ENCODE measurements at places on chromosomes 6 and 20.

DNA sequence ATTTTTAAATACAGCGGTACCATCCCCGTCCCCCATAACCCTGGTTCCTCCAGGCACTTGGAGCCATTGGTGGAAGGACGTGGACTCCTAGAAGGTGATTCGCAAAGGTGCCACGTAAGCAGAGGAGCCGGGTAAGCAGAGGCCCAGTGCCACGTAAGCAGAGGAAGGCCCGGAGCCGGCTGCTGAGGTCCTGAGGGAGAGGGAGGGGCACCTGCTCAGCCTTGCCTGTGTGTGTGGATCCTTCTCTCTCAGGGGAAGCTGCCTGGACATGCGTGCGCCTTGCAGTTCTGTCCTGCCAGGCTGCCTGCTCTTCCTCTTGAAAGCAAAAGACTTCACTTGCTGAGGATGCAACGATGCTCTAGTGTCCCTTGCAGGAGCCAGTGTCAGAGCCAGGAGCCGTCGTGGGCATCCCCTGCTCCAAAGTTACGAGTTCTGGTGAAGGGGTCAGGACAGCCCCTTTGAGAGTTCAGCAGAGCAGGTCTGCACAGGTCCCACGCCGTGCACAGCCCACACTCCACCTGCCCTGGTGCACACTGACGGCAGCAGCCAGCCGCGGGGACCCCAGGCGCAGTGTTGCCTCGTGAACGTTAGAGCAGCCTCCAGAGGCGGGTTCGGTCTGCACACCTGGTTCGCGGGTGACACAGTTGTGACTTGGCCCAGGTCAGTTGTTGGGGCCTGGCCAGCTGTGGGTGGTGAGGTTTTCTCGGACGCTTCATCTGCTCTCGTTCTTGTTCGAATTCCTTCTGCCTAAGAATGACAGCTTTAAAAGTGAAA, 1.9 kb upstream of the NKAIN4 start:
- DNase-seq, result no peak

DNA sequence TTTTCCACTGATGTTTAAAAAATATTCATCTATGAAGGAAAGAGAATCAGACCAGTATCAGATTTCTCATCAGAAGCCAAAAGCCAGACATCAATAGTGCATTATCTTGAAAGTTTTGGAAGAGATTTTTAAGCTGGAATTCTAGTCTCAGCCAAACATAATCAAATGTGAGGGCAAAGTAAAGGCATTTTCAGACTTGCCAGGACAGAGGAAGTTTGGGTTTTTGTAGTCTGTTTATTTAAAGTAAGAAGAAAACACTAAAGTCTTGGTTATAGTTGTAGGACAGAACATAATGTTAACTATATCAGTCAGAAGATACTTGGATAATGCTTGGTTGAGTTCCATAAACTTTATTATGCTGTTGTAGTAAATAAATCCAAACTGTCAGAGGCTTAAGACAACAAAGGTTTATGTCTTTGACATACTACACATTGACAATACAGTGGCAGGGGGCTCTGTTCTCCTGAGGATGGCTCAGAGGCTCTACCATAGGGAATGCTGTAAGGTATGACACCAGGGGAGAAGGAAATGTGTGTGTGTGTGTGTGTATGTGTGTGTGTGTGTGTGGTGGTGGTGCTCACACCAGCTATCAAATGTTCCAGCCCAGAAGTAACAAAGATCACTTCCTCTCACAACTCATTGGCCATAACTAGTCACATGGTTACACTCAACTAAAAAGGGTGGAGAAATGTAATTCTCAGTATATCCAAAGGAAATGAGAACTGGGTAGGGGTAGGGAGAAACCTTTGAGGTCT, 26.7 kb upstream of the YWHAB start:
- no peak for DNase-seq

GRCh38 chr6:105824732-105825131, 261.4 kb upstream of the PRDM1 start:
- DNase-seq, result no peak

- DNase-seq, result no peak
These were observed 102.3 kb upstream of the CCN2 start for GRCh38 chr6:132053511-132053910.

- DNase-seq, result no peak
These were observed 48.4 kb upstream of the TOP1 start for GRCh38 chr20:40980106-40980827.

- DNase-seq, result no peak
These were observed 11.5 kb downstream of the RNF217 start for GRCh38 chr6:124973780-124974179.

DNA sequence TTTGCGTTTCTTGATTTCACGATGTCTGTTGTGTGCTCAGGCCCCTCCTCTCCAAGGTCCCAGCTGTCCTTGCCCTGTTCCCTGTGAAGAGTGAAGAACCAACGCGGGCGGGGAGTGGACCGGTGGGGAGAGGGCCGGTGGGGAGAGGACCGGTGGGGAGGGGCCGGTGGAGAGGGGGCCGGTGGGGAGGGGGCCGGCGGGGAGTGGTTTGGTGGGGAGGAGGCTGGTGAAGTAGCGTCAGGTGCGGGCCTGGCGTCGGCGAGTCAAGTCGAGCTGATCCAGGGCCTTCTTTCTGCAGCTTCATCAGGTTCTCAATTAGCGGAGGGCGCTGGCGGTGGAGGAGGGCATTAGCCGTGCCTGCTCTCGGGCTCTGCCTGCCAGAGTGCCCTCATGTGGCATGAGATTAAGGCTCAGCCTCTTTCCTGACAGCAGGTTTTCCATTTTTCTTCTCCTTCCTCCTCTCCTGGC, 21.2 kb upstream of the BHLHE23 start:
- DNase-seq, result no peak

DNA sequence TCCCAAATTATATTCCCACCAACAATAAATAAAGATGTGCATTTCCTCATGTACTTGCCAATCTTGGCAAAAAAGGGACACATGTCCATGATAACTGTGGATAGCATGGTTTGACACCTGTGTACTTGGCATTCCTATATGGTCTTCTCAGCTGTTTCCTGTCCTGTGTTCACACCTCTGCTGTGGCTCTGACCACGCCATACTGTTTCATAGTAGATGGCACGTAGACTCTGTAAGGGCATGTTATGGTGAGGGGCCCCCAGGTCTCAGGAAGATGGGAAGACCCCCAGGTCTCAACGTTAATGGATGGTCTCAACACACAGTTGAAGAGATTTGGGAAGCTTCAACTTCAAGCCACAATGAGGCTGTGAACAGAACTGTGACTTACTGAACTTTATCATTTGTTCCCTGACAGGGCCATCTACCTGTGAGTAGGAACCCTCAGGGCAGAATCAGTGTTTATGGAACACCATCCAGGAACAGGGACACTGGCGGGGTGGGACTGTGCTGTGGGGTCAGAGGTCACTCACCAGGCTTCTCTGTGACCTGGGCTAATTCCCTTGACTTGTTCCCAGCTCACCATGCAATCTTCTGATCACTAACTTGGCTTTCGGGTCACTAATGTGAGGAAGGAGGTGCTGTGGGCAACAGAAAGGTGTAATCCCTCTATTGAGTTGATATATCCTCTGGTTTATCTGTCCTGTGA, 11.8 kb downstream of the ZBTB24 start:
- DNase-seq, result no peak

GRCh38 chr6:86706449-86706848, 230.9 kb upstream of the HTR1E start:
- no peak for DNase-seq

DNA sequence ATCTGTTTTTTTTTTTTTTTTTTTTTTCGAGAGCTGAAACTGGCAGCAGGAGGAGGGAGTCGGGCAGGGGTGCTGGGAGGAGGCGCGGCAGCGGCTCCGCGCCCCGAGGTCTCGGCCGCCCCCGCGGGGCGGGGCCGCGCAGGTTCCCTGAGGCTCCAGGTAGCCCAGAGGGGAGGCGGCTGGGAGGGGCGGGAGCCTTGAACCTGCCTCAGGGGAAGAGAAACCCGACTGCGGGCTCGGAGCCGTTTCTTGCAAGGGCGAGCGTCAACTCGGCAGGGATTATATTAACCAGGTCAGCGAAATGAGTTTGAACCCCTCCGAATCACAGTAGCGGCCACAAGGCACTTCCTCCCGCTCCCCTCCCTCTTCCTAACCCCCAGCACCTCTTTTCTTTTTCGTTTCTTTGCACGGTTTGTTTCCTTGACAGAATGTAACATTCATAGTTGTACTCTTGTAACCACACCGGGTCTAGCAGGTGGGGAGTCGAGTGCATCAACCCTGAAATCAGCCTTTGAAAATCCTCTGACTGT, 2.0 kb downstream of the MYB start:
- no peak for DNase-seq

- no peak for DNase-seq
These were observed 62.0 kb downstream of the FAM120B start for GRCh38 chr6:170368544-170368943.

DNA sequence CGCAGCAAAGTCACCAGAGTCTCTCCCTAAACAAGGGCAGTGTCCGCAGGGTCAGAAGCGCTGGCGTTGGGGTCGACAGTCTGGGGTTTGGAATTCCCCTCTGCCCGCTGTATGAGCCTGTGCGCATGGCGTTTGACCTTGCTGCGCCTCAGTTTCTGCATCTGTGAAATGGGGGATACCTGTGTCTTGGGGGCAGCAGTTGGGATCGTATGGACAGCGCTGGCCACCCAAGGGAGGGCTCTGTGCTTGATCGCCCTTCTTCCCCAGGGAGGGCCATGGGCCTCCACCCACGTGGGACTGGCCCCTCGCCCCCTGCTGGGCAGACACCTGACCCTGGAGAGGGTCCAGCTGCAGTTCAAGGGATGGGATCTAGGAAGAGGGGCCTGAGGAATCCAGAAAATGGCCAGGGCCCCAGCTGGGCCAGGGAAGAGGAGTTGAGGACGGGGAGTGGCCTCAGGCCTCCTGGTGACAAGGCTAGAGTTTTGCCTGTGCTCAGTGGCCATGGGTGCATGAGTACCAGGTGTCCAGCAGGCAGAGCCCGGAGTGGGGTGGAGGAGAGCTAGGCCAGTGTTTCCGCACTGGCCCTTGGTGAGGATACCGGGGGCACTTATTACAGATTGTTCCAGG, 26.4 kb upstream of the PHACTR3 start:
- DNase-seq, result no peak

- DNase-seq, result no peak
These were observed 157.2 kb upstream of the CARMIL1 start for GRCh38 chr6:25122001-25122400.

DNA sequence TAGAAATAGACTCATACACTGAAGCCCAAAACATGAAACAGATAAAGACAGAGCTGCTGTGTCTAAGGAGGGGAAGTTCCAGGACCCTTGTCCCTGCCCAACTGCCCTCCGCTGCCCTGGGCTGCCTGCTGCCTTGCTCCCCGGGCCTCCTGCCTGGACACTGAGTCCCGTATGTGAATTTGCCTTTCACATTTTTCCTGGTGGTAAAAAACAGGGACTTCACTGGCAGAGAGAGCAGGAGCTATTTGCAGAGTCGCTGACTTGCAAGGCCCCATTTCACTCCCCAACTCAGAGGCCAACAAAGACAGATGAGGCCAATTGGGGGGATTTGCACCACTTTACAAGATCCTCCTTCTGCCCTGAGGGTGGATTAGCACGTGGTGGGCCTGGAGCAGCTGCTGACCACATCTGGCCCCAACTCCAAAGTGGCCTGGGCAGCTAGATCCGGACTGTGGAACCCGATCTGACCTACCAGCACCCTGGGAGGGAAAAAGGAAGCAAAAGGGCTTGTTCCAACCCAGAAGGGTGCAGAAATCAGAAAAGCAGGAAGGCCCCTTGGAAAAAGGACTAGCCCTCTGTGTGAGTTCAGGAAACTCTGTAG, 61.4 kb downstream of the NOL4L start:
- DNase-seq, result no peak

DNA sequence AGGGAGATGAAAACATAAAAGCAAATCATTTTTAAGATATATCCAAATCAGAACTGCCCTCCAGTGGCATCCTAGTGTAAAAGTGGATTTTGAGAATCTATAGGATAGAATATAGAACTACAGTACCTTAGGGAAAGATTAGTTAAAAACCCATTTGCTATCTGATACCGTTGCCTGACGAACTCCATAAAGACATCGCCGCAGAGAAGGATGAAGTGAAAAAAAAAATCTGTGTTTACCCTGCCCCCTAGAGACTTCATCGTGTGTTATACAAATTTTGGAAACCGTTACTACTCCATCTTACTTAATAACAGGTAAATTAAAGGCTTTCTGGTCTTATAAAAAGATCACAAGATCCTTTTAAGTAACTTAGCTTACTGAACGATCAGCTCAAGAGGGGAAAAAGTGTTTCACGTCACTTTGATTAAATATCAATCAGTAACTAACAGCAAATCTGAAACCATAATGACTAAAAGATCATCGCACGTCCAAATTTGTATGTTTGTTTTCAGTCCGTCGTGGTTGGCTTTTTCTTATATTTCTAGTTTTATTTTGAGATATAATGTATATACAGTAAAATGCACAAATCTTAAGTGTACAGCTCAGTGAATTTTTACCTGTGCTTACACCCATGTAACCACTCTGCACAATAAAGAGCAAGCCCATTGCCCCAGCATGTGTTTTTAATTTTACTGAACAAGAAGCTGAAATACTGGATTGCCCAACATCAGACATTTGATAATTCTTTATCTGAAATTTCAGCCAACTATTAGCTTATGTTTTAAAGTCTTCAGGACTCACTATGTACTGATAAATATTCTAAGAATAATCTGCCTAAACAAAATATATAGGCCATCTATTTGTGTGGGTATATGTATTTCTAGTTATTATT, 881 bp upstream of the MCM3 start:
- no peak for DNase-seq

DNA sequence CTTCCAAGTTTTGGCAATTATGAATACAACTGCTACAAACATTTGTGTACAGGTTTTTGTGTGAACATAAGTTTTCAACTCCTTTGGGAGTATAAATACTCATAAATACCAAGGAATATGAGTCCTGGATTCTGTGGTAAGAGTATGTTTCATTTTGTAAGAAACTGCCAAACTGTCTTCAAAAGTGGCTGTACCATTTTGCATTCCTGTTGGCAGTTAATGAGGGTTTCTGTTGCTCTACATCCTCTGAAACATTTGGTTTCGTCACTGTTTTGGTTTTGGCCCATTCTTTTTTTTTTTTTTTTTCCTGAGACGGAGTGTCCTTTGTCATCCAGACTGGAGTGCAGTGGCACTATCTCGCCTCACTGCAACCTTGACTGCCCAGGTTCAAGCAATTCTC, 8.5 kb downstream of the AP5S1 start:
- DNase-seq, result no peak

GRCh38 chr6:26554697-26555504, 16.7 kb downstream of the HMGN4 start:
- DNase-seq, result no peak

DNA sequence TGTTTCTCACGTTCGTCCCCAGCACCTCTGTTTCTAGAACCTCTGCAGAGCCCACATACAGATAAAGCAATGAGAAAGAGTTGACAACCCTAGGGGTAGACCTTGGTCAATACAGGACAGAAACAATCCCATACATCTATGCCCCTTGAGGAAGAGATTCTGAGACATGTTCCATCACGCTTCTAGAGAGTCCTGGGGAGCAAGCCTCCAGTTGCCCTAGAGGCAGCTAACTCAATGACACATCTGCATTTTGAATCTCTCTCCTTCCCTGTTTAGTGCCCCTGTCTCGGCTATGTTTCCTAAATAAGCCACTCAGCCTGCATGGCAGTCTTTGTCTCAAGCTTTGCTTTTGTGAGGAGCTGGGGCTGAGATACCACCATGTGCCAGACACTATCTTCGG, 435.3 kb downstream of the CD83 start:
- no peak for DNase-seq

GRCh38 chr6:69622924-69623323, 173.9 kb downstream of the LMBRD1 start:
- no peak for DNase-seq

GRCh38 chr6:13101409-13101808, 226.9 kb downstream of the TBC1D7 start:
- DNase-seq, result no peak

GRCh38 chr6:137415127-137415833, 78.9 kb downstream of the OLIG3 start:
- DNase-seq, result peak; percentile 36
